Dermis microvascular lymphatic vessel endothelial cell (primary cell): ENCODE measurements at places on chromosomes 3 and 15.

DNA sequence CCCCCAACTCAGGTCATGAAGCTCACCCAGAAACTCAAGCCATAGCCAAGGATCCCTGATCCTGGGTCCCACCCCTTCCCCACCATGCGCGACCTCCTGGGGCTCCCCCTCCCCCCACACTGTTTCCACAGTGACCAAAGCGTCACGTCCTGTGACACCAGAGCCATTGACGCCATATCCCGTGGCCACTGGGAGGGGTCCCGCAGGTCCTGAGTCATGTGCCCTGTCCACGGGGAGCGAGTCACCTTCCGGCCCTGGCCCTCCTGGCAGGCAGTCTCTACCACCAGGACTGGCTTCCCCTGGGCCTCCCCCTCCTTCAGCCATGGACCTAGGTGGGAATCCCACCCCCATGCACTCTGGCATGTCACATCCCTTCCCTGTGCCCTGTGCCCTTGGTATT is 15.6 kb downstream of the SEMA3F start:
- peak; percentile 94 for DNase-seq

GRCh38 chr15:48851956-48852355 is 26.0 kb upstream of the EID1 start:
- no peak for DNase-seq

GRCh38 chr3:5319454-5319853 is 131.9 kb downstream of the EDEM1 start:
- no peak for DNase-seq

GRCh38 chr3:112078125-112079083 is 7.8 kb upstream of the C3orf52 start:
- DNase-seq, result no peak

DNA sequence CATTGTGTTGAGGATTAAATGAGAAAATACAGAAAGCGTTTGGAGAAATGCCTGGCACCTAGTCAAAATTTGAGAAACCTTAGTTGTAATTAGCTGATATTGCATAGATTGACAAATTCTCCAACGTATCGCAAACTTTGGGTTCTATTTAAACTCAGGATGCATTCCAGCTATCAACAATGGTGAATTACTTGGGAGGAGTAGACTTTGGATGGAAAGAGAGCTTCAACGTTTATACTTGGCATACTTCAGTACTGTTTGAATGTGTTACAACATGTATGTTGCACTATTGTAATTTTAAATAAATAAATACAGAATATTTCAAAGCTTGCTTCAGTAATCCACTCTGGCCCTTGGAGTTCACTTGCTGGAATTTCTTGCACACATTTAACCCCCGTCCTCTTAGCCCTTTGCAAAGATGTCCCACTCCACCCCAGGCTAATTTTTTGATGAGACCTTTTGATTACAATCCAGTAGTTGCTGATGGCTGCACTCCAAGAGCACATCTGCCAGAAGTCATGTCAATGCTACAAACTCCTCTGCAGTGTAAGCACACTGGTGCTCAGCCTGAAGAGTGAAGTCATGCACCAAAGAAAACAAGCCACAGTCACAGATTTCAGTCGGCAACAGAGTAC is 4.7 kb upstream of the DIS3L start:
- no peak for DNase-seq

DNA sequence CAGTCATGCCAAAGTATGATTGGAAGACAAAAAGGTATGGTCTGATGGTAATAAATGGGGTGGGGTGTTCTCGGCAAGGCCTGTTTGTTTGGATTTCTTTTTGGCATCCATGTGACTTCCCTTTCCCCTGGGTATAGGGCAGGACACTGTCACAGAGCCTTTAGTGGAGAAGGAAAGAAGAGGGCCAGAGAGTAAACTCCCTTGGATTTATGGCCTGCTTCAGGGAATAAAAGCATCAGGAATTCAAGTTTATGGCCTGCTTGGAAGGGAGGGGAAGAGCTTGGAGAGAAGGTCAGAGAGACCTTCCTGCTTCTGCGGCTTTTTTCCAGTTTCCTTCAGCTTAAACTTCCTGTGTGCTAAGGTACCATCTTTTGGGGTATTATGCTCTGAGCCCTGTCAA is 179.4 kb upstream of the ADAMTS9 start:
- DNase-seq, result no peak

DNA sequence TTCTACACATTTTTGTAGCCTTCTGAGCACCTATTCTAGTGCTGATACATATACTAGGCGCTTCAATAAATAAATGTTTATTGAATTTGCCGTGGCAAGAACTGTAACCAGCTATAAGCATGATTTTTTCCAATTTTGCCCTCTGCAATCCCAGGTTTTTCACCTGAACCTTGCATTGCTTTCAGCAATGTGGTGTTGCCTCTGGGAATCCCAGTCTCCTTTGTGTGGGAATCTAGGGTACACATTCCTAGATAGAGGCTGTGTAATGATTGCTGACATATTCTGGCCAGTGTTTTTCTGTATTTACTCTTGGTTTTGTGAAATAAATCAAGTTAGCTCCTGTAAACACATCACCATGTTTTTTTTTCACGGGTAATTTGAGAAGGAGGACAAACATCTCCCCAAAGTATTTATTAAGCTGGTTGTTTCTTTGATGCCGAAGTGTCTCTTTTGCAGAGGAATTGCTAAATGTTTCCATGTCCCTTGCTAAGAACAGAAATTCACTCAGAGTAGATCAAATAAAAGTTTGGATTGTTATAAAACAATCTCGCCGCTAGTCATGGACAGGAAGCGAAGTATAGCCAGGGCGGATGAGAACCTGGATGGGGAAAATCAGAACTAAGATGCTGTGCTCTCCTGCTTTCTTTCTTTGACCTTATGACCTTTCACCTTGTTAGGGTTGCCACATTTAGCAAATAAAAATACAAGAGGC is 1.2 kb downstream of the CFAP91 start:
- DNase-seq, result no peak

GRCh38 chr3:105610473-105610872 is 243.8 kb downstream of the ALCAM start:
- DNase-seq, result no peak

GRCh38 chr3:76051145-76051544 is 265.8 kb upstream of the ZNF717 start:
- no peak for DNase-seq

DNA sequence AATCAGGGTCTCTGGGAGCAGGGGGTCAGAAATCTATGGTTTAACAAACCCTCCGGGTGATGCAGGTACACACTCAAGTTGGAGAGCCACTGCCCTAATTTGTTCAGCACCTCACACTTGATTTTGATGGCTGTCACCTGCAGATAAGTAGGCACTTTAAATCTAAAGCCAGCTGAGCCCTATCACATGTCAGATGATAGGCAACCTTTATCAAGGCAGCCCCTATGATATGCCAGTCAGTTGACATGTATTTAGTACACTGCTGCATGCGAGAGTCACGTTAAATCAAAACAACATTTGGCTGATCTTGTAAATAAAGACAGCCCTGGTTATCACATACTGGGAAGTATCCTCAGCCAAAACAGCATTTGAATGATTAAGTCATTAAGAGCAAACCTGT is 104.4 kb upstream of the MCTP2 start:
- DNase-seq, result no peak

DNA sequence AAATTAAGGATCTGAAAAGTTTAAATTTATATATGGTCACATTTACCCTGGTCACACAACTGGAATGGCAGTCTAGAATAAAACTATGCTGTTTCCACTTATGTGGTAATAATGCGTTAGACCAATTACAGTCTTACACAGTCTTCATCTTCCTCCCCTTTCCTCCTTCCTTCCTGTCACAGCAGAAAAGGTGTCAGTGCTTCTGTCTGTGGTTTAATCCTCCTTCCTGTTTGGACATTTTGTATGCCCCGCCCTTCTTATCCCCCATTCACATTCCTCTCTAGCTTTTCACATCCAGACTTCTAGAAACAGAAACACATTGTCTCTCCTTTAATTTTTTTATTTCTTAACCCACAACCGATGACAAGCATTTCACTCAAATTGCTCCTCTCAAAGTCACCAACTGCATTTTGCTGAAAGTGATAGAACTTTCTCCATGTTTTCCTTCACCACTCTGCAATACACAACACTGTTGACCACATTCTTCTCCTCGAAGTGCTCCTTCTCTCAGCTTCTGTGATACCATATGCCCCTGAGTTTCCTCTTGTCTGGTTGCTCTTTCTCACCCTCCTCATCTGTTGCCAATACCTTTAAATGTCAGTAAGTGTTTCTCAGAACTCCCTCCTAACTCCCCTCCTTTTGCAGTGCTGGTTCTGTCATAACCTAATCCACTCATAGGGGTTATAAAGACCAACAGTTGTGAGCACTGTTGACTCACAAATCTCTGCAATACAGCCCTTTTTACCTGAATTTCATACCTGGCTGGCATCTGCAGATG is 271.6 kb downstream of the UBE2E2 start:
- DNase-seq, result no peak

DNA sequence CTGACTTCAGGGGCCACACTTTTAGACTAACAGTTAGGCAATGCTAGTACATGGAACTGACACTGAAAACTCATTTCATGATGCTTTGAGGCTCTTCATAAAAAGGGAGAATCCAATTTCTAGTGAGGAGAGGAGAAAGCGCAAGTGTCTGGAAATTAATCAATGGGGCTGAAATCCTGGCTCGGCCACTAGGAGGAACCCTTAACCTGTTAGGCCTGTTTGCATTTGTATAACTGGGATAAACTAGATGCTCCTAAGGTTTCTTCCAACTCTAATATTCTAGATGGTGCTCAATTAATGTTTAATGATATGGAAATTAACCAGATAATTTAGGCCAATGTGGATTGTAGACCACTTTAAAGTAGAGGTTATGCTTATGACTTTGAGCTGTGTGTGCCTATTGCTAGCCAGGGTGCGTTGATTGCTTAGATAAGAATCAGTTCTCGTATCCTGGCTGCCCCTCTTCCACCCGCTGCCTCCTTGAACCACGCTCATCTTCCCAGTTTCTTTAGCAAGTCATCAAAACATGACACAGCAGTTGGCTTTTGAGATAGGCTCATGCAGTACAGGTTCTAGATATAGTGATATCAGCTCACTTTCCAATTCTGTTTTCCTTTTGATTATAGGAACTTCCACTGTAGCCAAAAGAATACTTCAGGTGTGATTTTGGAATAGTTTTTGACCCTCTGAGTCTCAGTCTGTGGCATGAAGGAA is 16.8 kb upstream of the CRBN start:
- DNase-seq, result no peak

- DNase-seq, result peak; percentile 84
Measured at GRCh38 chr3:30286007-30286669, 320.3 kb upstream of the TGFBR2 start.

DNA sequence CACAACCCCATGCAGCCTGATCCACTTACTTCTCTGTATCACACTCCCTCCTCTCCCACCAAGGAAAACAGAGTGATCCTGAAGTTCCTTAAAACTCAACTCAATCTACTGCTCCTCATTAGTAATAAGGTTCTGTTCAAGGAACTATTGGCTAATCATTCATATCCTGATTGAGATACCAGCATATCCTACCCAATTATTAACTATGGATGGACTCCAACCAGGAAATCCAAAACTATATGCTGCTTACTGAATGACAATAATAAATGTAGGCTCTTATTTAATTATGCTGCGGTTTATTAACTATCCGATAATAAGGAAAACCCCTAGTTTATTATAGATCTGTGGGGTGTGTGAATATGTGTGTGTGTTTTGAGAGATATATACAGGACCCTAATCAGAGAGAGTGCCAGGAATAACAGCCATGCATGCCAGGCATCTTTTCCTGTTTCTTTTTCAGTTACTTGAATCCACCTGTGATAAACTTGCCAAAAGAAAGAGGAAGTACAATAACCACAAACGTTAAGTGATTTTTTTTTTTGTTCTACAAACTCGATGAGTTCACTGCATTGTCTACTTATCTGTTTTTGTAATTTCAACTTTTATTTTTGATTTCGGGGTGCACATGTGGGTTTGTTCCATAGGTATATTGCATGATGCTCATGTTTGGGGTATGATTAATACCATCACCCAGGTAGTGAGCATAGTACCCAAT is 1031.7 kb upstream of the CFAP20DC start:
- DNase-seq, result no peak

DNA sequence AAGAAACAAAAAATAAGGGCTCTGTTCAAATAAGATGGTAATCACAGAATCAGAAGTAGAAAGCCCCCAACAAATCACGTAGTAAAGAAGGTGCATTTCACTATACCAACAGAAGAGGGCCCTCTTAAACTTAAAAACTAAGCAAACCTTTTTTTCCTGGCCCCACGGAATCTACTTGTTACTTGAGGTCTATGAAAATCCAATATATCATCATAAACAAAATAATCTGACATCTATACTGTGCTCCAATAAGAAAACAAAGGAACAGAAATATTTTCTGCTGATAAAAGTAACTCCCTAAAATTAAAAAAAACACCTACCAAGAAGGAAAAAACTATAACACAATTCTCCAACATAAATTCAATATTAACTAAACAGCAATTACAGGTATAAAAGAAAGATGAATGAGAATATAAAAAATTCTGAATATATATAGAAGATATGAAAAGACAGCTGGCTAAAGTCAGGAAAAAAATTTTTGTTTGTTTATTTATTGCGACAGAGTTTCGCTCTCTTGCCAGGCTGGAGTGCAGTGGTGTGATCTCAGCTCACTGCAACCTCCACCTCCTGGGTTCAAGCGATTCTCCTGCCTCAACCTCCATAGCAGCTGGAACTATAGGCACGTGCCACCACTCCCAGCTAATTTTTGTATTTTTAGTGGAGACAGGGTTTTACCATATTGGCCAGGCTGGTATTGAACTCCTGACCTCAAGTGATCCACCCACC is 81.8 kb downstream of the CLASP2 start:
- peak; percentile 75 for DNase-seq

GRCh38 chr3:112459750-112460149 is 39.5 kb downstream of the BTLA start:
- DNase-seq, result no peak

DNA sequence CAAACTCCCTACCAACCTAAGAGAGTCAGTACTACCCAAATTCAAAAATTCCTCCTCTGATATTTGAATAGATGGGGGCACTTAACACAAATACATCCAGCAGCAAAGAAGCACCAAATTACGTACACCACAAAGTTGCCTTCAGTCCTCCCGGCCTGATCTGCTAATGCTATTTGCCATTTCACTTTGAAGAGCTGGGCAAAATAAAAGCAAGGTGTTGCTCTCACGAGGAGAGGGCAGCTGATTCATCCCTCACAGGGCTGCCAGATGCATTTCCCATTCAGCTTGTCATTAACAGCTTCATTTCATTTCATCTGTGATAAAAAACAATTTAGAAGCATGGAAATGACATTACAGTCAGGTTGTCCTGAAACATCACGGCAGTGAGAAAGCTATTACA is 283.4 kb upstream of the VEPH1 start:
- DNase-seq, result no peak

DNA sequence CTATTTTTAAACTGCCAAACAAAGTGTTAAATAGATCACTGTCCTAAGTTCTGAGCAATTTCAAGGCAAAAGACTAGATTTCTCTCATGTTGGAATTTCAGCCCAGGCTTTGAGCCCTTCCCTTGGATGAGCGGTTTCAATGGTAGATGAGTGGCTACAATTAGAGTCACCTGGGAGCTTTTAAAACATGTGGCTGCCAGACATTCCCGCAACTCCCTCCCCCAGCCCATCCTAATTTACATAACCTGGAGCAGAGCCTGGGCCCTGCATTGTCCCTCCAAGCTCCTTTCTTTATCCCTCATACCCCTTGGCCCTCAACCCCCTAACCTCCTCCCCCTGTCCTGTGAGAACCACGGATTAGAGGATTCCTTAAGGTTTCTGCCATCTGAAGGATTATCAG is 357.5 kb upstream of the UMPS start:
- DNase-seq, result no peak

- peak; percentile 68 for DNase-seq
Measured at GRCh38 chr15:72554471-72555425, 80.6 kb downstream of the ARIH1 start.
